MCF 10A (cell line): ENCODE measurements at places on chromosomes 12 and 14. TPM values are rescaled to one million over a fixed set of nuclear protein-coding genes. Genes with fewer than 3 reads are reported as not detected.

Gene ANKRD33
- not detected in 2 replicates for total RNA-seq

Gene LALBA
- not detected in 2 replicates for total RNA-seq

Gene LMO3
- total RNA-seq, result not detected in 2 replicates

Gene PPP2R5C
- 118 and 122 TPM in 2 replicates for total RNA-seq

Gene AHSA1
- 77.7 and 78.5 TPM in 2 replicates for total RNA-seq

- no peak for DNase-seq
These were observed 87.9 kb upstream of the BCL11B start for GRCh38 chr14:99359906-99360305.

DNA sequence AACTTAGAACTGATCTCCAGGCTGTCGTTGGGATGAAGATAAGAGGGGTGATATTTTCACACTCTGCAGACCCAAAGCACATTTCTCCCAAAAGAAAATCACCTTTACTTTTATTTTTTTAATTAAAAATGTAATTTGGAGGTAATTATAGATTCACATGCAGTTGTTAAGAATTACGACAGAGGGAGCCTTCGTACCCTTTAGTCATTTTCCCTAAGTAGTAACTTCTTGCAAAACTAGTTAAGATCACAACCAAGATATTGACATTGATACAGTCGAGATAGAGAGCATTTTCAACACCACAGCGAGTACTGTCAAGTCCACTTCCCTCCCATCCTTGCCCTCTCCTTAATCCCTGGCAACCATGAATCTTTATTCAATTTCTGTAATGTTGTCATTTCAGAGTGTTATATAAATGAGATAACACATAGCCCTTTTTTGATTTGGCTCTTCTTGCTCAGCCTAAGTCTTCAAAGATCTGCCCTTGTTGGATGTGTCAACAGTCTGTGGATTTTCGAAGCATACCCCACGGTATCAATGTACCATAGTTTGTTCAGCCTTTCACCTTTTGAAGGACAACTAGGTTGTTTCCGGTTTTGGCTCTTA is 39.6 kb downstream of the DNAH10 start:
- peak; percentile 50 for DNase-seq

DNA sequence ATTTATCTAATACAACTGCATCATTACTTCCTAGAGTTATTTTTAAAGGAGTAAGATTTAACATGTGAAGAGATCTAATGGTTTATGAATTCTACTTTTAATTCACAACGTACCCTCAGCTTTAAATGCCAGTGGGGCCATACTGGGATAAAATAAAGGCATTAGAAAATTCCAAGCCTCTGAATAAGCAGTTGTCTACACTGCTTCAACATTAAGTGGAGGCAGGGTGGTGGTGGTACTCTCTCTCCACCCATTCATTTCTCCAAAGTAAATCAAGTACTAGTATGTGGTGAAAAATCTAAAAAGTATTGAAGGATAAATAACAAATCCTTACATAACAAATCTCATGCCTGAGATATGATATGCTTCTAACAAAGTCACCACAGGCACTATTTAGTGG is 52.4 kb downstream of the FERMT2 start:
- no peak for DNase-seq

- DNase-seq, result peak; percentile 73
These were observed 56.4 kb upstream of the RNU6-8 start for GRCh38 chr14:32259368-32260013.

DNA sequence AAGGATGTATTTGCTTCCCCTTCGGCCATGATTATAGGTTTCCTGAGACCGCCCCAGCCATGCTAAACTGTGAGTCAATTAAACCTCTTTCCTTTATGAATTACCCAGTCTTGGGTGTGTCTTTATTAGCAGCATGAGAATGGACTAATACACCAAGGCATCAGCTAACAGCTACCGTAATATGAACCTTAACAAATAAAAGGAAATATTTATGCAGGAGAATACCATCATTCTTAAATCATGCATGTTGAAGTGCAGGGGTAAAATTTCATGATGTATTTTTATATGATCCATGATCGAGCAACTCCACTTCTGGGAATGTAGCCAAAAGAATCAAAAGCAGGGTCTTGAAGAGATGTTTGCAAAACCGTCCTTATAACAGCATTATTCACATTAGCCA is 379.0 kb downstream of the NPAS3 start:
- DNase-seq, result no peak

- no peak for DNase-seq
These were observed 72.8 kb upstream of the ZDHHC17 start for GRCh38 chr12:76690921-76691700.
